Stimulated activated CD8-positive, alpha-beta memory T cell treated with anti-CD3 and anti-CD28 coated beads, Interleukin-2, amount 100 ng/mL, for 48 hours (primary cell): ENCODE measurements at places on chromosomes 5 and 9.

DNA sequence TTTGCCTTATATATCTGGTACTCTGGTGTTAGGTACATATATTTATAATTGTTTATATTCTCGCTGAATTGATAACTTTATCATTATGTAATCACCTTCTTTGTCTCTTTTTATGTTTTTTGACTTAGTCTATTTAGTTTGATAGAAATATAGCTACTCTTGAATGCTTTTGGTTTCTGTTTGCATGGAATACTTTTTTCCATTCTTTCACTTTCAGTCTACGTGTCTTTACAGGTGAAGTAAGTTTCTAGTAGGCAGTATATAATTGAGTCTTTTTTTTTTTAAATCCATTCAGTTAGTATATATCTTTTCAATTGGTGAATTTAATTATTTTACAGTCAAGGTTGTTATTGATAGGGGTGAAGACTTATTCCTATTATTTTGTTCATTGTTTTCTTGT is 131.7 kb downstream of the PSAT1 start:
- DNase-seq = no peak

GRCh38 chr9:137014166-137014565 is 13.9 kb downstream of the ABCA2 start:
- DNase-seq = no peak

- no peak for DNase-seq
Measured at GRCh38 chr5:134252671-134253070, 26.8 kb upstream of the PPP2CA start.

- no peak for DNase-seq
Measured at GRCh38 chr5:15499528-15500324, at the start of gene FBXL7. Gene FBXL7, plus strand, starts transcription at chr5:15500180.

DNA sequence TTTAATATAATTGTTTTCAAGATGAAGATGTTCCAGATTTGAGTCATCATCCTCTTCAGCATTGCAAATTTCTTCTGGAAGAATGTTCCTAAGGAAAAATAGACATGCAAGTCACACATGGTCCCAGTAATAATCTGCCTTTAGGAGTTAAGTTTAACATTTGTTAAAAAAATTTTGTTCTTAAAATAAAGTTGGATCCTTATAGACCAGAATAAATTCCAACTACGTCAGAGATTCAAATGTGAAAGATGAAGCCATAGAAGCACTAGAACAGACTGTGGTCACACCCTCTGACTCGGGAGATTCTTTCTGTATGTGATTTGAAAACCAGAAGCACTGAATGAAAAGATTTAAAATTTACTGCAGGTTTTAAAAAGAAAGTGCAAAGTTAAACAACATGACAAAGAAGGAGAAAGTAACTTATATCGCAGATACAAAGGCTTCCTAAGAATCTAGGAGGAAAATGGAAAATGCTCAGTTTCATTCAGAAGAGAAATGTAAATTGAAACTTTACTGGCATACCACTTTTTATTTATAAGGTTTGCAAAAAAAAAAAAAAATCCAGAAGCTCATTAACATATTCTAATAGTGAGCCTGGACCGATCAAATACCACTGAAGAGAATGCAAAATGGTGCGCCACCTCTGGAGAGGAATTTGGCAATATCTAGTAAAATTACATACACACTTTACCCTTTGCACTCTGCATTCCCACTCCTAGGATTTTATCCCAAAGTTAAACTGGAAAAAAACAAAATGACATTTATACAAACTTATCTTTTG is 14.3 kb upstream of the ASPN start:
- no peak for DNase-seq
